ENCODE measurements at places on chromosomes 4 and X. TPM values are rescaled to one million over a fixed set of nuclear protein-coding genes. Genes with fewer than 3 reads are reported as not detected.

The TBC1D8B gene
- total RNA-seq = 12.9 TPM

The SLC6A14 gene
- total RNA-seq = 6.2 TPM

The PLRG1 gene
- 38.1 TPM for total RNA-seq

The MAGED4 gene
- 14.9 TPM for total RNA-seq

The KLF3 gene
- 33.4 TPM for total RNA-seq

The PALLD gene
- total RNA-seq = 174 TPM

The RASSF6 gene
- not detected for total RNA-seq

The C4orf51 gene
- not detected for total RNA-seq

The PCSK1N gene
- 1.4 TPM for total RNA-seq

The RAB33A gene
- 1.6 TPM for total RNA-seq

The GASK1B gene
- 69.3 TPM for total RNA-seq

The RNF4 gene
- 52.7 TPM for total RNA-seq

The MAOB gene
- 42.0 TPM for total RNA-seq

The VEGFD gene
- total RNA-seq = 7.0 TPM

The CNKSR2 gene
- total RNA-seq = 11.2 TPM

The RBMXL3 gene
- not detected for total RNA-seq

The GAGE10 gene
- not detected for total RNA-seq

The POU3F4 gene
- not detected for total RNA-seq

All from breast epithelium (tissue), 4 donors.